ENCODE measurements at places on chromosomes 5 and 9.
A peak's percentile ranks its signal among the peaks of the same experiment; 100 is the strongest.

DNA sequence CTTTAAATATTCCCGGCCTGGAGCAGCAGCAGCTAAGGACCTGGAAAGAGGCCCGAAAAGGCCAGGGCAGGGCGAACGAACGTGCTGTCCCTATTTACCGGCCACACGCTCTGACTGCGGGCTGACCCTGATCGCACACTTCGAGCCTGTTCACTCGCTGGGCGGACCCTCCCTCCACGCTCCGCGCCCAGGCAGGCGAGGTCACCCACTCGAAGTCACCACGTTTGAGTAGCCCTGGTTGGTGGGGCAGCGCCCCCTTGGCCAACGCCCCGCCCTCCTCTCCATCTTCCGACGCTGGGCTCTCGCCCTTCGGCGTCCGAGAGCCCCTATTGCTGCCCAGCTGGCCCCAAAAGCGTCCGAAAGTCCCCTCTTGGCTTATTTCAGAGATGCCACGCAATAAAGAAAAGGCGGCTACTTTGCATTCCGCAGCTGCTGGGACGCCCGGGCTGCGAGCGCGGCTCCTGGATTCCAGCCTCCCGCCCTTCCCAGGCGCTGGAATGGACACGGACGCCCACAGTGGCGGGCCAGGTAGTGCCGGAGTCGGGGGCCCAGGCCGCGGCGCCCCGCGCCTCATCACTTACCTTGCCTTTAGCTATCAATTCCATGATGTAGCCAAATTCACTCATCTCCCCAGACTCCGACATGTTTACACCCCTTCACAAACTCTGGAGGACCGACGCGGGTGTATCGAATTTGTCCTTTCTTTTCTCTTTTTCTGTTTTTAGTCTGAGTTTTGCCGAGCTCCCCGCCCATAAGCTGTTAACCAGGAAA is 9.9 kb upstream of the TRIM36 start:
- no peak for DNase-seq

DNA sequence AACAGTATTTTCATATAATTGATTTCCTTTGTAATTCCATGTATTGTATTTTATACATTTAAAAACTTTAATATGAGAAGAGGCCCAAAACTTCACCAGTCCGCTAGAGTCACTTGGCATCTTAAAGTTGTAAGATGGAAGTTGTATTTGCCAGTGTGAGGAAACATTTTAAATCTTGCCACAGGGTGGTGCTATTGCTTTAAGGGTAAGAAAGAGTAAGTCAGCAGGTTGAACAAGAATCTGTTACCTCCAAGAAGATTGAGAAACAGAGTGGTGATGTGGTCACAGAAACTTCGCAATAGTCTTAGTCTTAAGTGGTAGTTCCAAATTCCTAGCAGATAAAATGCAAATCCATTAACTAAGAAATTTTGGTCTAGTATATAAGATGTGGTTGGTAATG is 39.8 kb upstream of the RANBP6 start:
- peak; percentile 77 for DNase-seq

- DNase-seq = no peak
Observed at GRCh38 chr5:73822989-73823339, 197.0 kb downstream of the ARHGEF28 start.

DNA sequence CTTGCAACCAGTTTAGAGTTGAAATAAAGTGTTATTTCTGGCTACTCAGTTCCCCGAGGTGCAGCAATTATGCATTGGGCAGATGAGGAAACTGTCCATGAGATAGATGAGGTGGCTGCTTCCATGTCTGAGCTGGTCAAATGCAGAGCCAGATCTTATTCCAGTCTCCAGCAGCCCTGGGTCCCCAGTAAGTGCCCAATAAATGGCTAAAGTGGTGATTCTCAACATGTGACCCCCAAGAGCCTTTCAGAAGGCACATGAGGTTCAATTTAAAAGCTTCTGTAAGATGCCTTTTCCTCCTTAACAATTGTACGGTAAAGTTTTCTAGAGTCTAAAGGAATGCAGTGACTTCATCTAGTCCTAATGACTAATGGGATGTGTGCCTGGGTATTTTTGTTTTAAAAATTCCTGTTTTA is 17.5 kb downstream of the ATOX1 start:
- no peak for DNase-seq

DNA sequence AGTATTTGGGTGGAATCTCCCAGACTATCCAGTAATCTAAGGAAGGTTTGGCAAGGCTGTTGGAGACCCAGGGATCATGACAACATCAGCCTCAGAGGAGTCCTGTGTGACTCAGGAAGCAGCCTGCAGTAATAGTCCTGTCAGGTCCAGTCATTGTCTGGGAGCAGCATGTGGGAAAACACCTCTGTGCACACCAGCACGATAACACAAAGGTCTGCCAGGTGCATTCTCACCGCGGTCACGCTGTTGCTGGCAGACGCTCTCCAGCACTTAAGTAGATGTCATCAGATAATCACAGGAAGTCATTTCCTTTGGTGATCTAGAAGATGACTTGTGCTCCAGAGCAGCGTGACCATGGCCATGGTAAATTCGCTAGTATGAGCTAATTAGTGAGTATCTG is 99.2 kb upstream of the IQGAP2 start:
- DNase-seq = no peak

DNA sequence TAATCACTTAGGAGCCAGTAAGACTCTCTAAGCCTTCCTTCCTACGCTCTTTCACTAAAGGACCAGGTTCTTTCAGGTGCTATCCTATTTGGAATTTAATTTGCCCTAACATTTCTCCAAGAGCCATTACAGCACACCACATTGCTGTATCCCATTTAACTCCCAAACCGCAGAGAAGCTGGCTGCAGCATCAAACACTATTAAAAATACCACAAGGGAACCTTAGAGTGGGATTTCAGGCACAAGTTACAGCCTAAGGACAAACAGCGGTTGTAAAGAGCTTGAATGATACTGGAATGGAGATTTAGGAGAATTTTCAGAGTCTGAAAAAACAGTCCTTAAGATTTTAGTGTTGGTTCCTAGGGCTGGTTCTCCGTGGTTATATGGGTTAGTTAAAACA is 566.4 kb downstream of the RAB3C start:
- no peak for DNase-seq

GRCh38 chr5:174951151-174951780 is 226.9 kb downstream of the MSX2 start:
- DNase-seq = peak; percentile 37
